Right ventricle myocardium superior (tissue), 1 donor: ENCODE measurements at places on chromosomes 12 and 14. TPM values are rescaled to one million over a fixed set of nuclear protein-coding genes. Genes with fewer than 3 reads are reported as not detected.

IL23A gene
- total RNA-seq, result not detected

RPGRIP1 gene
- total RNA-seq, result 0.27 TPM

- DNase-seq, result no peak
Measured at GRCh38 chr14:106843386-106843785, 1317.0 kb downstream of the TMEM121 start.

GRCh38 chr14:93538413-93538812, 107.7 kb downstream of the UNC79 start:
- DNase-seq, result no peak

GRCh38 chr12:56189099-56189917, at the start of gene SMARCC2:
SMARCC2 (minus strand) TSS chr12:56189483; CDS start chr12:56189461, 22 bp downstream.
- peak; percentile 92 for DNase-seq

GRCh38 chr12:74791365-74791764, 253.7 kb downstream of the ATXN7L3B start:
- no peak for DNase-seq

GRCh38 chr12:14540801-14541462, 26.8 kb downstream of the PLBD1 start:
- no peak for DNase-seq

DNA sequence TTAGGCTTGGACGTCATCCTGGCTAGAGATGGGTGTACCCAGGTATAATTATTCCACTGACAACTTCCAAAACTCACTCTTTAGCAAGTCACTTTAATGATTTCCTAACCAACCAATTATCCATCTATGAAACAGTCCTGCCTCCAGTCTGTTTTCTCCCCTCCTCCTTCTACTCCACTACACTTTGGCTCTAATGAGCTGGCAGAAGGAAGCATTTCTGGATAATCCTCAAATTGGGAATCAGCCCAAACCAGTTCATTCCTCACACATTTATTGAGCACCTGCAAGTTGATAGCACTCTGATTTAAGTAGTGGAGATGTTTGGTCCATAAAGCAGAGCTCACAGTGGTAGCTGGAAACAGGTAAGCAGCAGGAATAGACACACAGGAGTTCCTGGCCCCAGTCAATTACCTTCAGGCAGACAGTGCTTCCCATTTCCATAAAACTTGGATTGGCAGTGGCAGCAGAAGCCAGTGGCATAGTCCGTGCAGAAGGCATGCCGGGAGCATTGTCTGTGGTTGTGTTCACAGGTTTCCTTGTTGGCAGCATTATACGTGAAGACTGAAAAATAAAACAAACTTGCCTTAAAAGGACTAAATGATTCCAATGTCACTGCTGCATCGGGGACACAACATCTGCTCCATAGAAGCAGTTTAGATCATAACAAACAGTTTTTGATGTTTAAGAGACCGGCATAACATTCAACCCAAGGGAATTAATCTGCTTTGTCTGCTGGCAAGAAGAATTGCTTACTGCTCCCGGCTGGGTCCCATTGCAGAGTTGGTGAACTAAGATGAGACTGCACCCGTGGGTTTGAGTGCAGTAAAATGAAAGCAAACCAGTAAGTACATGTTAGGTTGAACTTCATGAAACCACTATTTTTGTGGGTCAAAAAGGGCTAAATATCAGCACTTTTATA, 26.2 kb downstream of the NID2 start:
- no peak for DNase-seq

GPD1 gene
- total RNA-seq, result 38.3 TPM

MGP gene
- total RNA-seq, result 231 TPM

GRCh38 chr12:110245369-110245772, 35.7 kb upstream of the ATP2A2 start:
- peak; percentile 83 for DNase-seq

TAS2R13 gene
- 0.27 TPM for total RNA-seq

DNA sequence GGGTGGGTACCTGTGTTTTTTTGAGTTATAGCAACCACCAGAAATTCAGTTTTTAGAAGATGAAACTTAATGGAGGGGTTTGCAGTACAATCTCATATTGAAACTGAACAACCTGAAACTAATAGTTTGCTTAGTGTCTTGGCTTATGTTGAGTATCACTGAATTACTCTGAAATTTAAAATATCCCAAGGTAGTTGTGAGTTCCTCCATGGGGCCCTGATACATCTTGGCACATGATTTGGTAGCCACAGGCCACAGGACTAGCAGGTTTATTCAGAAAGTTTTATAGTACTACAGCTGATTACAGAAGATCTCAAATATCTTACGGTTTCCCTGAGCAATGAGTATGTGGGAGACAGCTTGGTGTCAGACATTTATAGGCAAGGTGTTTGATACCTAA, 10.4 kb downstream of the PTGES3 start:
- no peak for DNase-seq

DNA sequence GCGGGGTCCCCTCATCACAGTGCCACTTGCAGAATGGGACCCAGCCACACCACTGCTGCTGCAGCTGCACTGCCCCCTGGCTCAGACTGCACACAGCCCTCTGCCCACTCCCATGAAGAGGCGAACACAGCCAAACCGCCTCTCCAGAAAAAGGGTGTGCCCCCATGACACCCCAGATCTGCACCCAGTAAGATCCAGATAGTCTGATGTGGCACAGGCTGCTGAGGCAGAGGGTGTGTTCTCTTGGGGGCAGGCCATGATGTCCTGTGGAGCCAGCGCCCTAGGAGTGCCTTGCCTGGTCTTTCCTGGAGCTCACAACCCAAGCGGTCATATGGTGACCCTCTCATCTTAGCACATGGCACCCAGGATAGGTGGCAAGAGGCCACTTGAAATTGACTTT, 44.4 kb downstream of the SLC8B1 start:
- no peak for DNase-seq

DPPA3 gene
- total RNA-seq, result not detected

GRCh38 chr14:89848165-89848564, 106.4 kb downstream of the EFCAB11 start:
- DNase-seq, result no peak

MMP19 gene
- 3.4 TPM for total RNA-seq

DENND5B gene
- 36.7 TPM for total RNA-seq

- no peak for DNase-seq
Measured at GRCh38 chr12:124737772-124738635, 125.7 kb downstream of the SCARB1 start.

CD4 gene
- total RNA-seq, result 10.4 TPM

DNA sequence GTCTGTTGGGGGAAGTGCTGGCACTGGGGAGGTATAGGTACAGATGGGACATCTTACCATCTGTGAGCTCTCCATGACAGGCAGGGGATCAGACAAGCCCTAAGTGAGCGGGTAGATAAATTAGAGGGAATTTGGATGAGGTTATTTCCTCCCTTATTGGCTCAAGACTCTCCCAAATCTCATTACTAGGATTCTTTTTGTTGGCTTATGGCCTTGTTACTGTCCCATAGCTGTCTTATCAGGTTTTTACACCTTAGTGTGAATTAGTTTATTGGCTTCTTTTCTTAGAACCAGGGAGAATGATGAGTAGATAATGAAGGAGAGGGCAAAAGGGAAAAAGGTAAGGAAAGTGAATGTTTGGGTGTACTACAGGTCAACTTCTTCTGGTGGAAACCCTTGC, 191.1 kb upstream of the PRICKLE1 start:
- no peak for DNase-seq

SLC25A21 gene
- 0.78 TPM for total RNA-seq

GRCh38 chr14:105525861-105526775, at the start of gene TMEM121:
TMEM121 (plus strand) TSS chr14:105526583; CDS start chr14:105528835, 2,252 bp downstream.
- no peak for DNase-seq

TMEM179 gene
- total RNA-seq, result not detected

- no peak for DNase-seq
Measured at GRCh38 chr14:103064978-103065377, 7.6 kb upstream of the CDC42BPB start.

- no peak for DNase-seq
Measured at GRCh38 chr12:42996869-42997431, 407.4 kb upstream of the PRICKLE1 start.

BCL7A gene
- total RNA-seq, result 15.1 TPM

PXN gene
- total RNA-seq, result 47.1 TPM

DNA sequence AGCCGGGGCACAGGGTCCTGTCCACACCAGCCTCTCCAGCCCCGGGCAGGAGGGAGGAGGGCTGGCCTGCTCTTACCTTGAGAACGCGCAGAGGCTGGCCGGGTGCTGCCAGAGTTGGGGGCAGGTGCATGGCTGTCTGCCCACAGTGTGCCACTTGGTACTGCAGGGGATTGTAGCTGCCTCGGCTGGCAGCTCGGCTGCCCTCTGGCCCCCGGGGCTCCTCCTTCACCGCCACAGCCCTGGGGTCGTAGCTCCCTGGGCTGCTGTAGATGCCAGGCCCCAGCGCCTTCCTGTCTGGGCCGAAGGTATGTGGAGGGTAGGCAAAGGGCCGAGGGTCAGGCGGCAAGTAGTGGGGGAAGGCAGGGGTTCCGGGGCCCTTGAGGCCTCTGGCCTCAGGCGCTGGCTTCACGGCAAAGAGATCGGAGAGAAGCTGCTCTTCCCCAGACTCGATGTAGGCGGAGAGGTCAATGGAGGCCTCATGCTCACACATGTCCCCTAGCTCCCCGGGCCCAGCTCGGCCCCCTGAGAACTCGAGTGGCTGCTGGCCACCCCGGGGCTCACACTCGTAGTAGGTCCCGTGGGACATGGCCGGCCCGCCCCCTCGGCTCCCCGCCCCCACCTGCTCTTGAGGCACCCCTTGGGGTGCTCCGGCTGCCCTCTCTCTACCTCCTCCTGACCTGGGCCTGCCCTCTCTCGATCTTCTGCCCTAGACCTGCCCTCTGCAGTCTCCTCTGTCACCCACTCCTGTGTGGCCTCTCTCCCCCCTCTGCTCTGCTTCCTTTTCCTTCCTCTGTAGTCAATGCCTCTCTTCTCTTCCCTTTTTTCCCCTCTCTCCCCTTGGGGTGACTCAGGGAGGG, at the start of gene CEBPE:
Gene CEBPE (minus strand): TSS at position 750 of the 857 bp plus-strand sequence. CDS start 164 bp downstream, at position 586.
- no peak for DNase-seq

RIN3 gene
- 11.0 TPM for total RNA-seq

CNTN1 gene
- 0.46 TPM for total RNA-seq

GRCh38 chr14:58091883-58092630, 60.0 kb downstream of the ARMH4 start:
- DNase-seq, result no peak

ALX1 gene
- total RNA-seq, result not detected

ACVRL1 gene
- 35.1 TPM for total RNA-seq

DNA sequence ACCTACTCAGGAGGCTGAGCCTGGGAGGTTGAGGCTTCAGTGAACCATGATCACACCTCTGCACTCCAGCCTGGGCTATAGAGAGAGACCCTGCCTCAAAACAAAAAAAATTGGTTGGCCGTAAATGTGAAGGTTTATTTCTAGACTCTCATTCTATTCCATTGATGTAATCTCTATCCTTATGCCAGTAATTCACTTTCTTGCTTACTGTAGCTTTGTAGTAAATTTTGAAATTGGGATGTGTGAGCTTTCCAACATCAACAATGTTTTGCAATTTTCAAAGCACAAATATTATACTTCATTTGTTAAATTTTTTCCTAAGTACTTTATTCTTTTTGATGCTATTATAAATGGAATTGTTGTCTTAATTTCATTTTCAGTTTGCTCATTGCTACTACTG, 24.6 kb downstream of the LIN52 start:
- DNase-seq, result no peak

GRCh38 chr12:106648736-106649135, 65.9 kb downstream of the RFX4 start:
- no peak for DNase-seq

GRCh38 chr12:132194056-132194455, 49.8 kb downstream of the NOC4L start:
- DNase-seq, result no peak

DNA sequence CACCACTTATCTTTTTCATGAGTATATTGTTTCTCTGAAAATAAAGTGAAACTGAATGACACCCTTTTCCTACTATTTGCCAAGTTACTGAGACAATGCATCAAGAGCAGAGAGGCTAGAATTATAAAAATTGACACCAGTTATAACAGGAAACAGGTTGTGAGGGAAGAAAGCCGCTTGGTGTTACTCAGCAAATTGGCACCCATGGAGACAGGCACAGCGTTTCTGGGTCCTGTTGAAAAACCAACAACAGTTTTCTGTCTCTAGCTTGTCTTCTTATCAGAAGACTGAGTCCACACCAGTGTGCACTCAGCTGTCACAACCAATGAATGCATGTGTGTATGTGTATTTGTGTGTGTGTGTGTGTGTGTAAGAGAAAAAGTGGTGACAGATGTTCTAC, 267.7 kb downstream of the KCNH5 start:
- no peak for DNase-seq

ZNF891 gene
- total RNA-seq, result 1.0 TPM

GRCh38 chr12:58204071-58204470, 262.7 kb downstream of the ATP23 start:
- no peak for DNase-seq

DNA sequence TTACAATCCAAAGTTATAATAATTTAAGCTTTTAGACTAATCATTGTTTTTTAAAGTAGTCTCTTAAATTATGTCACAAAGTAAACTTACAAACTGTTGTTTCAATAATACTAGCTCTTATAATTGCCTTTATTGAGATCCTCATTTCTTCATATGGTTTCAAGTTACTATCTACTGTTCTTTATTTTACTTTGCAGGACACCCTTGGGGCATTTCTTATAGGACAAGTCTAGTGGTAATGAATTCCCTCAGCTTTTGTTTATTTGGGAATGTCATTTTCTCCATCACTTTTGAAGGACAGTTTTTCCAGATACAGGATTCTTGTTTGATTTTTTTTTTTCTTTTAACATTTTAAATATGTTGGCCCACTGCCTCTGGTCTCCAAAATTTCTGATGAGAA, 8.1 kb upstream of the ZFP36L1 start:
- DNase-seq, result no peak

COL2A1 gene
- not detected for total RNA-seq

GRCh38 chr14:94001501-94002396, 4.6 kb downstream of the CCDC197 start:
- DNase-seq, result peak; percentile 64

GRCh38 chr14:61260939-61261776, 20.0 kb downstream of the TMEM30B start:
- no peak for DNase-seq

DNA sequence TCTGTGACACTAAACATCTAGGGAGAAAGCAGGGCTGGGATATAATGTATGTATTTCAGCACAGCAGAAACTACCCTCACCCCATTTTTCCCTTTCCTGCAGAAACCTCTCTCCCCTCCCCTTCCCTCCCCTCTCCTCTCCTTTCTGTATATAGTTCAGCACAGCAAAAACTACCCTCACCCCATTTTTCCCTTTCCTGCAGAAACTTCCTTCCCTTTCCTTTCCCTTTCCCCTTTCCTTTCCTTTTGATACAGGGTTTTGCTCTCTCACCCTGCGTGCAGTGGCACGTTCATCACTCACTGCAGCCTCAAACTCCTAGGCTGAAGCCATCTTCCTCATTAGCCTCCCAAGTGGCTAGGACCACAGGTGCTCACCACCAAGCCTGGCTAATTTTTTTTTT, 2.1 kb downstream of the PMEL start:
- no peak for DNase-seq

OASL gene
- 0.35 TPM for total RNA-seq
